ENCODE measurements at places on chromosomes 16 and 17.

DNA sequence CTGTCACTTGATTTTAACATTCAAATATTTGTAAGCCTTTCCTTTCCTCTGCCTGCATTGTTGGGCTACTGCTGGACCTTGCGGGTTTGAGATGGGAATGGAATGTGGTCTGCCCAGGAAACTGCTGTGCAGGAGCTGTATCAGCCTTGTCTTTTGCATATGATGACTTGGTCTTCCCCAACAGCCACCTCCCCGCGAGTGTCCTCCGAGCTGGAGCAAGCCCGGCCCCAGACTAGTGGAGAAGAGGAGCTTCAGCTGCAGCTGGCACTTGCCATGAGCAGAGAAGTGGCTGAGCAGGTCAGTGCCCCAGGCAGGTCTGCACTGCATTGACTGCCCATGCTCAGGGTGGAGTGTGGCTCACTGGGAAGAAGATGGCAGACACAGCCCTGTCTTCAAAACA lies 52.8 kb downstream of the B9D1 start:
- no peak for DNase-seq

GRCh38 chr16:19704321-19705145 lies 13.5 kb downstream of the KNOP1 start:
- no peak for DNase-seq

- DNase-seq = no peak
These were observed 13.0 kb upstream of the KRT19 start for GRCh38 chr17:41540921-41541625.

DNA sequence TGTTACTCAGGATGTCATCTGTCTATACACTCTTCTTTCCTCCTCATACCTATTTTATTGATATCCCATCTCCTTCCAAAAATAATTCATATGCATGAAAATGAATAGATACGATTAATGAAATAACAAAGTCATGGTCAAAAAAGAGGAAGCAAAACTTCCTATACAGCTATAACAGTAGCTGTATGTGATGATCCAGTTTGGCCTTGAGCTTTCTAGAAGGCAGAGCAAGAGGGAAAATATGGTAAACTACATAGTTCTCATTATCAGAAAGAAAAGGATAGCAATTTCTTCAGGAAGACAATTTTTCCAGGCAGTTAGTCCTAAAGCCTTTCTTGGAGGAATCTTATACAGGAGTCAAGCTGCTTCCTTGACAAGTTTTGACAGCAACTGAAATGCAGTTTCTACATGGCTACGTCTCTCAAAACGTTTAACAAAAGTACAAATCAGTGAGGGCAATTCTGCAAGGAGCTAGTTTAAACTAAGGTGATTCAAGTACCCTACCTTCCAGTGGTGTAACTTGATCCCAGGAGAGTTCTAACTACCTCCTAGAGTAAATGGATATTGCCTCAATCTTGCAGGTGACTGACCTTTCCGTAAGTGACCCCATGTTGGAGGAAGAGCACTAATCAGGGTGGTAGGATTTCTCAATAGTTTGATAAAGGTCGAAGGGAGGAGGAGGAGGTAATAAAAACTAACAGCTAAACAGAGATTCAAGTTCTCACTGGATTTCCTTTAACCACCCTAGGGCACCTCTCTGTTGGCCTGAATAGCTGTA lies 1.0 kb downstream of the SPAG5 start:
- no peak for DNase-seq
